A549 treated with DMSO at 1 μM for 4 hours (cell line): ENCODE measurements at places on chromosomes 12 and 14. TPM values are rescaled to one million over a fixed set of nuclear protein-coding genes. Genes with fewer than 3 reads are reported as not detected.

The ABCD4 gene
- 32.9 to 36.4 TPM (median 33.9 TPM) in 5 replicates for total RNA-seq

The AICDA gene
- total RNA-seq, result 0.03 to 0.26 TPM (median 0.05 TPM) in 5 replicates

The STK38L gene
- 12.7 to 18.1 TPM (median 16.1 TPM) in 5 replicates for total RNA-seq

The PDZRN4 gene
- total RNA-seq, result not detected in 5 replicates

The ZC2HC1C gene
- 2.8 to 4.1 TPM (median 3.5 TPM) in 5 replicates for total RNA-seq

The PRB2 gene
- total RNA-seq, result not detected in 5 replicates

The TSPAN8 gene
- 0.10 to 0.12 TPM in 2 of 5 replicates, not detected in the others for total RNA-seq

The EVL gene
- 19.6 to 25.8 TPM (median 23.4 TPM) in 5 replicates for total RNA-seq

The LALBA gene
- total RNA-seq, result not detected in 5 replicates

The RILPL2 gene
- 1.2 to 1.9 TPM (median 1.6 TPM) in 5 replicates for total RNA-seq

The COX8C gene
- not detected in 5 replicates for total RNA-seq

The INHBE gene
- 0.07 to 0.22 TPM (median 0.15 TPM) in 4 of 5 replicates, not detected in the other for total RNA-seq

The MYO1H gene
- total RNA-seq, result not detected in 5 replicates

The SRRM4 gene
- not detected in 5 replicates for total RNA-seq

The KRT73 gene
- total RNA-seq, result not detected in 5 replicates

The ACVRL1 gene
- total RNA-seq, result 0.06 to 0.30 TPM (median 0.11 TPM) in 4 of 5 replicates, not detected in the other

The KRT80 gene
- total RNA-seq, result 53.8 to 71.0 TPM (median 63.0 TPM) in 5 replicates

The GATC gene
- total RNA-seq, result 20.4 to 29.3 TPM (median 26.5 TPM) in 5 replicates

The AGAP2 gene
- total RNA-seq, result 0.06 to 0.17 TPM (median 0.13 TPM) in 5 replicates

The CRY1 gene
- total RNA-seq, result 23.1 to 36.7 TPM (median 26.4 TPM) in 5 replicates

The TROAP gene
- 81.0 to 101 TPM (median 83.0 TPM) in 5 replicates for total RNA-seq

The HOXC6 gene
- 4.5 to 5.5 TPM (median 5.0 TPM) in 5 replicates for total RNA-seq

The EXOC3L4 gene
- 1.4 to 2.1 TPM (median 1.5 TPM) in 5 replicates for total RNA-seq

The LIMA1 gene
- total RNA-seq, result 6.8 to 11.4 TPM (median 7.8 TPM) in 5 replicates

The NRXN3 gene
- total RNA-seq, result 0.95 to 1.4 TPM (median 1.2 TPM) in 5 replicates

The PAX9 gene
- total RNA-seq, result 2.0 to 2.7 TPM (median 2.6 TPM) in 5 replicates

The CHFR gene
- 18.7 to 23.6 TPM (median 22.3 TPM) in 5 replicates for total RNA-seq

The ATG101 gene
- 77.2 to 102 TPM (median 89.3 TPM) in 5 replicates for total RNA-seq

The FIGNL2 gene
- total RNA-seq, result 0.20 to 0.38 TPM (median 0.22 TPM) in 5 replicates

The SDS gene
- total RNA-seq, result 0.13 to 0.86 TPM (median 0.48 TPM) in 5 replicates

The WNT1 gene
- total RNA-seq, result 0.08 TPM in 1 of 5 replicates, not detected in the others

The RNASE7 gene
- total RNA-seq, result not detected in 5 replicates

The GPR84 gene
- 0.15 TPM in 1 of 5 replicates, not detected in the others for total RNA-seq

The DBX2 gene
- total RNA-seq, result not detected in 5 replicates

The DPF3 gene
- total RNA-seq, result 0.17 to 0.63 TPM (median 0.21 TPM) in 5 replicates

The A2M gene
- total RNA-seq, result not detected in 5 replicates

The KLRB1 gene
- not detected in 5 replicates for total RNA-seq

The STAT2 gene
- total RNA-seq, result 10.0 to 15.3 TPM (median 14.0 TPM) in 5 replicates

The DPY19L2 gene
- total RNA-seq, result 1.3 to 2.4 TPM (median 1.8 TPM) in 5 replicates

The ARMH4 gene
- 0.49 to 1.8 TPM (median 0.79 TPM) in 5 replicates for total RNA-seq

The TMPRSS12 gene
- total RNA-seq, result not detected in 5 replicates

The PLEKHD1 gene
- total RNA-seq, result 0.02 to 0.07 TPM (median 0.04 TPM) in 4 of 5 replicates, not detected in the other

The GRIP1 gene
- total RNA-seq, result 2.1 to 3.3 TPM (median 2.8 TPM) in 5 replicates

The CLEC9A gene
- total RNA-seq, result not detected in 5 replicates

The RBP5 gene
- not detected in 5 replicates for total RNA-seq

The AKAP3 gene
- 0.07 to 0.27 TPM (median 0.17 TPM) in 4 of 5 replicates, not detected in the other for total RNA-seq

The TMEM30B gene
- 0.12 to 0.26 TPM (median 0.20 TPM) in 5 replicates for total RNA-seq

The CGRRF1 gene
- 17.2 to 23.2 TPM (median 23.0 TPM) in 5 replicates for total RNA-seq
